Small intestine (tissue), 16 donors: ENCODE measurements at places on chromosomes 6 and 20.

DNA sequence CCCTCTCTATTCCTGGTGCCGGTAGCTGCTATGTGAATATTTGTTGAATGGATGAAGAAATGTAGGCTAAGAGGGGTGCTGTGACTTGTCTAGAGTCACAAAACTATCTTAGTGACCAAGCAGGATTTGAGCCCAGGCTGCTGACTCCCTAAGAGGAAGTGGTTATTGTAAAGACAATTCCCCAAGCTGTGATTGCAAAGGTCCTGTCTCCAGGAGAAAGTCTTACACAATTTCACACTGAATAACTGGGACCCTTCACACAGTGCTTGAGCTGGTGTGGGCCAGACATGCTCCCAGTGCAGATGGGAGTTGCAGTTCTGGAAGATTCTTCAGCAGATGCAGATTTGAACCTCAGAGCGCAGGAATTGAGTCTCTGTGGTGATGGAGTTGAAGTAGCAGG is 38.1 kb downstream of the IYD start:
- DNase-seq: no peak

GRCh38 chr6:69706724-69707123 is 90.1 kb downstream of the LMBRD1 start:
- no peak for DNase-seq

GRCh38 chr6:16228043-16228442 is 10.3 kb upstream of the GMPR start:
- DNase-seq: no peak

DNA sequence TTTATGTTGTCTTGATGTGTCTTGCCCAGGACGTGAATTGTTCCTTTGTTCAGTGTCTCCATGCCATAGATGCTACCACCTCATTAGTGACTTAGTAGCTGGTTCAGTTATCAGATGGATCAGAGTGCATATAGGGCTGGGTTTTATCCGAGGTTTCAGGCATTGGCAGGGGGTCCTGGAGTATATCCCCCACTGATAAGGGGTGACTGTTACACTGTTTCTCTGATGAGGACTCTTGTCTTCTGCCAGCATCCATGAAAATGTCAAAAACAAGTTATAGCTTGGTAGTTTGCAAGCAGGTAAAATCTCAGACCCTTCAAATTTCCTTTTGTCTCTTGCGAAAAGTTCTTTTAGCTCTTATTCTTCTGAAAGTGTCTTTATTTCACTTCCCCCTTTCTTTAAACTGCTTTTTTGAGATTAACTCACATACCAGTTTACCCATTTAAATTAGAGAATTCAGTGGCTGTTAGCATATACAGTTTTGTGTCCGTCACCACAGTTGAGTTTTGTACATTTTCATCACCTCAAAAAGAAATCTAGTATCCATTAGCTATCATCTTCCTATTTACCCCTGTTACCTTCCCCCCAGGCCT is 109.2 kb downstream of the CDYL start:
- DNase-seq: no peak

DNA sequence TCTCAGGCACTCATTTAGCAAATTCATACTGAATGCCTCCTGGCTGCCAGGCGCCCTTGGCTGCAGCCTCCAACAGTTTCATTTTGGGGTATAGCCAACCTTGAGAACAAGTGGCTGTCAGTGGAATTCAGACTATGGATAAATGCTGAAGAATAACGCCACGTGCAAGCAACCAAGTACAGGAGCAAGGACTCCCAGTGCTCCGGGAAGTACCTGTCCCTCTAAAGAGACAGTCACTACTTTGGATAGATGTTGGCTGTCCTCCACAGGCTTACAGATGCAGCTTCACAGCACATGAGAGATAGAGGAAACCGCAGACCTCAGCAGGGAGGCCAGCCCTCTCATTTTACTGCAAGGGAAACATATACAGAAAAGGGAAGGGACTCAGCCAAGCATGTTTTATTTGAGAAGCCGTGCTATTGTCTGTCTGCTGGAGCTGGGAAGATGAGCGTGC is 658.2 kb downstream of the PTPRT start:
- no peak for DNase-seq

DNA sequence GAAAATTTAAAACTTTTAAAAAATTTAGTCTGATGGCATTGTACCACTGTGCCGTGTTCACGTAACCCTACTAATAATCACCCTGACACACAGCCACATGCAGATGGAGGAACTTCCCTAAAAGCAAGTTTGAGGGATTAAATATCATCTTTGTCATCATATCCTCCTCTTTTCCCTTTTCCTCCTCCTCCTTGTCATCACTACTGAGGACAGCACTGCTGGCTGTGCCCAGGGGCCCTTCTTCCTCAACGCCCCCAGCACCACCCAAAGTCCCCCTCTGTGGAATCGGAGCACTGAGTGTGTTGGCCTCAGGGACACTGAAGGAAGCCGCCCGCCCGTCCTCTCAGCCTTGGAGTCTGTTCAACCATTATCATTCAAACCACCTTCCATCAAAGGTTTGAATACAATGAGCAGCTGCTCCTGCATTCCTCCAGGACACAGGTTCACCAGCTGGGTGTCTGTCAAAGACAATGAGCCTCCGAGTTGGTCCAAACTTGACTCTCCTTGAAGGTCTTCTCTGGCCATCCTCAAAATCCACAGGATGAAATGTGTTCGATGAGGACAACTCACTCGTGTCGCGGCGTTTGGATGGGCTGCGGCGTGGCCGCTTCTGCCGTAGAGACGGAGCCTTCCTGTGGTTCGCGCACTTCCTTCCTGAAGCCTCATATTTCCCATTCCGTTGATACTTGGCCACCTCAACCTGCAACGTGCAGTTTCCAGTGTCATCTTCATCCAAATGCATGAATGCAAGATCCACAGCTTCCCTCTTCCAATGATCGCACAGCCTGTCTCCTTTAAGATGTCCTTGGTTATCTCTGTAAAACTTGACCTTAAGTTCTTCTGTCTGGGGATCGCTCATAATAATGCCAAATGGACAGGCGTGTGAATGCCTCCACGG is 23.3 kb downstream of the NQO2 start:
- peak; percentile 19 for DNase-seq

DNA sequence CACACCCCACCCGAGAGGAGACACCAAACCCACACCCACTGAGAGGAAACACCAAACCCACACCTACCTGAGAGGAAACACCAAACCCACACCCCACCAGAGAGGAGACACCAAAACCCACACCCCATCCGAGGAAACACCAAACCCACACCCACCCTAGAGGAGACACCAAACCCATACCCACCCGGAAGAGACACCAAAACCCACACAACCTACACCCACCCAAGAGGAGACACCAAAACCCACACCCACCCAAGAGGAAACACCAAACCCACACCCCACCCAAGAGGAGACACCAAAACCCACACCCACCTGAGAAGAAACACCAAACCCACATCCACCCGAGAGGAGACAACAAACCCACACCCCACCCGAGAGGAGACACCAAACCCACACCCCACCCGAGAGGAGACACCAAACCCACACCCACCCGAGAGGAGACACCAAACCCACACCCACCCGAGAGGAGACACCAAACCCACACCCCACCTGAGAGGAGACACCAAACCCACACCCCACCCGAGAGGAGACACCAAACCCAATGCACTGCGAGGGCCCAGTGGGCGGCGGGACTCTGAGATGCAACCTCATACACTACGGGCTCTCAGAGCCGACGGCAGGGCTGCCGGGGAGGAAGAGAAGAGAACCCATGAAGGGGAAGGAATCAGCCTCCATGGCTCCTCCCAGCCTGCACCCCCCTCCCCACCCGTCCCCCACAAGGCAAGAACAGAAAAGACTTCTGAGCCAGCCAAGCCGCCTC is 83.3 kb downstream of the TAF4 start:
- DNase-seq: no peak

DNA sequence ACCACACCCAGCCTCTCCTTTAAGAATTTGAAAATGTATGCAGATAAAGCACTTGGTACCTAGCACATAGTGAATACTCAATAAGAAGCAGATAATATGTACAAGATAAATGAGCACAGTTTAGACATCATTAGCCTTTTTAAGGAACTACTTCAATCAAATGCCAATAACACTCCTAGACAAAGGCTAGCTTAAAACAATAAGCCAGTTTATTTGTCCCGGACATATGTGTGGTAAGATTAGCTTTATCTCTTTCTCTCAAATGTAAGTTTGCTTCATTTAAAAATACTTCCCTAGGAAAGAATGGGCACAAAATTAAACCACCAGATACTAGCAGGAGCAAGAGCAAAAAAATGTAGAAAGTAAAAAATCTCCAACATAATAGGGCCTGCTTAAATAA is 73.8 kb downstream of the MAP3K5 start:
- DNase-seq: no peak

DNA sequence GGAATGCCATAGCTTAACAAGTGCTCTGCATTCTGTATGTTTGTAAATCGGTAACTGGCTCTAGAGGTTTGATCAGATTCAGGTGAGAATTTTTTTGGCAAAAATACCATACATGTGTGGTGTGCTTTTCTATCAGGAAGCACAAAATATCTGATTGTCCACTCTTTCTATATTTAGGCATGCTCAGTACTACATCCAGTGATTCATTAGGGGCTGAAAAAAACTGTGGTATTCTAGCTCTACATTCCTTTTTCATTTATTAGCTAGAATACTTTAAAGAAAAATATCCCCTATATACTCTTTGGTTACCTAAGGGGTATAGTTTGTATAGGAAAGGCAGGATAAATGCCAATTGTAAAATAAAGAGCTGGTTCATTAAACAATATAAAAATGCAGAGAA is 10.6 kb upstream of the ELOVL2 start:
- DNase-seq: no peak

DNA sequence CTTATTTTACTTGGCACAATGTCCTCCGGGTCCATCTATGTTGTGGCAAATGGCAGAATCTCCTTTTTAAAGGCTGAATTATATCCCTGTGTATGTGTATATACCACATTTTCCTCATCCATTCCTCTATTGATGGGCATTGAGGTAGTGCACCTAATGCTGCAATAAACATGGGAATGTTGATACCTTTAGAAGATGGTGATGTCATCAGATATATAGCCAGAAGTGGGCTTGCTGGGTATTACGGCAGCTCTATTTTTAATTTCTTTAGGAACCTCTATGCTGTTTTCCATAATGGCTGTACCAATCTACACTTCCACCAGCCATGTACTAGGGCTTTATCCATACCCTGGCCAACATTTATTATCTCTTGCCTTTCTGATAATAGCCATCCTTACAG is 315.7 kb downstream of the FOXA2 start:
- DNase-seq: no peak

DNA sequence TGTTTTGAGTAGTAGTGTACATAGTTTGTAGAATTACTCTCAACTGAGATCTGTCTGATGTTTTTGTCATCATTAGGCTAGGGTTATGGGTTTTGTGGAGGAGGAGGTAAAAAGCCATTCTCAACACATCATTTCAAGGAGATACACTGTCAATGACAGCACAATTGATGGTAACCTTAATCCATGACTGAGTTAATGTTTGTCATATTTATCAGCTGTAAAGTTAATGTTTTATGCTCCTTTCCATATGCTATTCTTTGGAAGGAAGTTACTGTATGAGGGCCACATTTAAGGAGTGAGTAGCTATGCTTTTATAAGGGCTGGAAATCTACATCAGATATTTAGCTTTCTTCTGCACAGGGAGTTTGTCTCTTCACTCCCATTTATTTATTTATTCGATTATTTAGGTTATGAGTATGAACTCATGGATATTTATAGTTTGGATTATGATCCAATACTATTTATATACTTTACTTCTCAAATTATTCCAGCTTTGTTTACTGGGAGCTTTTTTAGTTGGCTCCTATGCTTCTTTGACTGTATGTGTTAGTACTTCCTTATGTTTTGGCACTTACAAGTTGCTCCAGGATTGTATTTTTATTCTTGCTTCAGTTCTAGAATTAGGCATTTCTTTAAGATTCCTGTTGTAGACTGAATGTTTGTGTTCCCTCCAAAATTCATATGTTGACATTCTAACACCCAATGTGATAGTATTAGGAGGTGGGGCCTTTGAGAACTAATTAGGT is 156.6 kb upstream of the HCRTR2 start:
- DNase-seq: peak; percentile 47

- DNase-seq: no peak
Observed at GRCh38 chr6:120354452-120355098, 979.7 kb downstream of the TBC1D32 start.

GRCh38 chr6:7203939-7204338 is 96.2 kb downstream of the RREB1 start:
- no peak for DNase-seq

- DNase-seq: peak; percentile 76
Observed at GRCh38 chr20:38985603-38986170, 23.5 kb downstream of the DHX35 start.

- DNase-seq: no peak
Observed at GRCh38 chr6:118298476-118299427, 249.3 kb upstream of the PLN start.

DNA sequence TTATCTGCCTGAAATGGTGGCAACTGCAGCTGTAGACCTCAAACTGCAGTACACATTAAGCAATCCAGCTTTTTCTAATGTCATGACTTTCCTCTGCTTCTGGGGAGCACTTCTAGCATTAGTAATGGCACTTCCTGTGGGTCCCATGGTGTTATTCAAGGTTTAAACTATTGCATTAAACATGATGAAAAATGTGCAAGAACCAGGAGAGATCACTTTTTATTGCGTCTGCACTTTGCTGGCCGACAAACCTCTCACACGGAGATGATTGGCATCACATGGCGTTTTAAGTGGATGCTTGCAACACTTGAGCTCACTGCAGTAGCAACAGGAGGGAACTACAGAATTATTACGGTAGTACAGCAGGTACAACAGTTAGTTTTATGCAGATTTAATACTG is 148.4 kb downstream of the HIVEP2 start:
- DNase-seq: no peak

- no peak for DNase-seq
Observed at GRCh38 chr6:157261606-157262005, 61.7 kb downstream of the TMEM242 start.

- peak; percentile 11 for DNase-seq
Observed at GRCh38 chr6:27478141-27478705, 5.3 kb upstream of the ZNF184 start.
